ENCODE measurements at places on chromosomes 11 and 22.

DNA sequence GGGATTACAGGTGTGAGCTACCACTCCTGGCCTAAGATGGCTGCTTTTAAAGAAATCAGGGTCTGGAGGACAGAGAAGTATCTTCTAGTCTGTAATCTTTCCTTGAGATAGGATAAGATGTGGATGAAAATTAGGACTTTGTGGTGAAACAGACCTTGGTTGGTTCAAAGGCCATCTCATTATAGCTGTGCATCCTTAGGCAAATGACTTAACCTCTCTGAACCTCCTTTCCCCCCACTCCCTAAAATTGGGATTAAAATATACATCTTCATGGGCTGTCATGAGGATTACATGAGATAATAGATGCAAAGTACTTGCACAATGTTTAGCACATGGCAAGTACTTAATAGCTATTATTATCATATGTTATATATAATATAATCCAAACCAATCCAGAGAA, 10.8 kb upstream of the E2F8 start:
- DNase-seq = no peak

GRCh38 chr11:75495749-75496304, 29.9 kb downstream of the GDPD5 start:
- DNase-seq = no peak

DNA sequence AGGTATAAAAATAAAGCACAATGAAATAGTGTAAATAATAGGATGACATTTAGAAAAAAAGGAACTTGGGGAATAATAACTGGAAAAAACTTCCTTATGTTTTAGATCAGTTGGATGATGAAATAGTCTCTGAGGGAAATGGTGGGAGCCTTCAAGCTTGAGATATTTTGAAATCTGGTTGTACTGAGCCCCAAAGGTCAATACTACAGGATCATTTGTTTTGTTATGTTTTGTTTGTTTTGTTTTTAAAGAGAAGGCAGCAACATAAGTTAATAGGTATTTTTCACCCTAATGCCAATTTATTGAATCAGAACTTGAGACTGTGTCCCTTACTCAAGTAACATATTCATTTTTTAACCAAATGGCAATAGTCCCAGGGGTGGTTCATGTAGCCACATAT, 393.1 kb downstream of the ETS1 start:
- DNase-seq = no peak

DNA sequence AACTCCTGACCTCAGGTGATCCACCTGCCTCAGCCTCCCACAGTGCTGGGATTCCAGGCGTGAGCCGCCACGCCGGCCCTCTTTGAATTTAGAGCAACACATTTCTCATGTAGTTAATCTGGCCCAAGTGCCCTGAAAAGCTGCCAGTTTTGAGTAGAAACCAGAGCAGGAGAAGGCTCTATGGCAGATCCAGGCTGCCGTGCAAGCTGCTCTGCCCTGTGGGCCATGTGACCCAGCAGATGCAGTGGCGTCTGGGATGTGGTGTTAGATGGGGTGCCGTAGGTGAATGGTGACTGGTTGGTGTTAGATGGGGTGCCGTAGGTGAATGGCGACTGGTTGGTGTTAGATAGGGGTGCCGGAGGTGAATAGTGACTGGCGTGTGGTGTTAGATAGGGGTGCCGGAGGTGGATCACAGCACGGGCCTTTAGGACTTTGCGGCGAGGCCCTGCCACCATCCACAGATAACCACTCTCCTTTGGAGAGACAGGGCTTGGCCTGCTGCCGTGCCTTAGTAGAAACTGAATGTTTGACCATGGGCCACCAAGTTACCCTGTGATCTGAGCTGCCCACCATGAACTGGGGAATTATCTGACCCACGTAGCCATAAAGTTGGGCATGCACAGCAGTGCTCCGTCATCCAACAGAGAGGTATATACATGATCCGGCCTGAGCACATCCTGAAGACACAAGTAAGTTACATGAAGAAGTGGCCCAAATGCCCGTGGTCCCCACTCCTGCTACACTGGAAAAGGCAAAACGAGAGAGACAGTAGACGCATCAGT, 32.7 kb downstream of the ASCL2 start:
- no peak for DNase-seq

DNA sequence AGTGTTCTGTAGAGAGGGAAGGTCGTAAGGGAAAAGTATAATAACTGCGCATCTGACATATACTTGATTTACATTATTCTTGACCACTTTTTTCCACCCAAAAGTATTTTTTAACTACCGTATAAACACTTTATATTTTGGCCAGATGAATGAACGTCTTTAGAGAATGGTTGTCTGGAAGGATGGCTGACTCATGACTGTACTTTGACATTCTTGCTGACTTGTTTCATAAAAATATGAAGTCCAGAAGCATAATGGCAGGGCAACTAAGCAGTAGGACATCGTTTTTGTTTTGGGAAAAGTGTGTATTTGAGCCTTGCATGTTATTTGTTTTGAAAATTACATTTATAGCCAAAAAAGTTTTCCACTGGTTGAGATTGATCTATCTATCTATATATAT, 110.0 kb downstream of the OSBP2 start:
- DNase-seq = no peak

DNA sequence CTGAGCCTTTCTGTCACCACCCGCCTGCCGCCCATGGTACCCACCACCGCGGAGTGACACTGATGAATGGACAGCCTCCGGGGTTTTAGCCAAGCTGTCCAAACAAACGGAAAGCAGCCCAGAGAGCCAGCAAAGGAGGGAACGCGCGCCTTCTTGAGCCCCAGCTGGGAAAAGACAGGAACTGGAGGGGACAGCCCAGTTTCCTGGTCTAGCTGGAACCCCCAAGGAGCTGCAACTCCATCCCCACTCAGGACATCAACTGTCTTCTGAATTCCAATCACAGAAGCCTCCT, 33.7 kb downstream of the SHISAL1 start:
- DNase-seq = no peak

DNA sequence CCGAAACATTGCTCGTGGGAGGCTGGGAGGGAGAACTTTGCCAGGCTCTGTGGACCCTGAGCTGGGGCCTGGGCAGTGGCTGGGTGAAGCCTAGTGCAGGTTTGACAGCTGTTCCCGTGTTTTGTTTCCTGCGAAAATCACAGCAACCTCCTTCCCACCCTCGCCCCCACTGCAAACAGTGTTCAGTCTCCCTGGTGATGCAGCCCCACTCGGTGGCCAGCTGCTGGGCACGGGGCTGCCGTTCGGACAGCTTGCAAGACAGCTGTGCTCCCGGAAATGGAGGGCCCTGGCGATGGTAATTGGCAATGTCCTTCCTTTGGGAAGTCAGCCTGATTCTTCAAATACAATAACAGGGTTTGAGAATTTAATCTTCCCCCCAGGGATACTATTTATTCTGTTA, 10.4 kb upstream of the GAL start:
- DNase-seq = no peak

DNA sequence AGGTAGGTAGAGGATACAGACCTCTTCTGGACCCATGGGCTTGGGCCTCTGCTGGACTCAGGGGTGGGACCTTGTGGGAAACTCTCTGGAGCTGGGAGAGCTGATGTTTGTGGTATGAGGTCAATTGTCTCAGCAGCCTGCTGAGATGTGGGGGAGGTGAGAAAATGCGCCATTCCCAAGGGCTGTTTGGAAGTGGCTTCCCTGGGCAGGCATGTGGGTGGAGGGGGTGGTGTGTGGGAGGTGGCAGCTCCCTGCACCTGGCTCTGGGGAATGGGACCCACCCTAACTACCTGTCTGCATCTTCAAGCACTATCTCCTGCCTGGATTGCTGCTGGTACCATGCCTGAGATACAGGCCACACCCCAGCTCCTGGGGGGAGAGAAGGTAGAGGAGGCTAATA, 97.4 kb upstream of the THY1 start:
- DNase-seq = no peak

- no peak for DNase-seq
Observed at GRCh38 chr22:41825376-41825775, 7.5 kb upstream of the SREBF2 start.

- DNase-seq = no peak
Observed at GRCh38 chr22:27709919-27710675, 91.5 kb downstream of the MN1 start.

GRCh38 chr11:89021339-89021738, 44.4 kb downstream of the GRM5 start:
- no peak for DNase-seq

DNA sequence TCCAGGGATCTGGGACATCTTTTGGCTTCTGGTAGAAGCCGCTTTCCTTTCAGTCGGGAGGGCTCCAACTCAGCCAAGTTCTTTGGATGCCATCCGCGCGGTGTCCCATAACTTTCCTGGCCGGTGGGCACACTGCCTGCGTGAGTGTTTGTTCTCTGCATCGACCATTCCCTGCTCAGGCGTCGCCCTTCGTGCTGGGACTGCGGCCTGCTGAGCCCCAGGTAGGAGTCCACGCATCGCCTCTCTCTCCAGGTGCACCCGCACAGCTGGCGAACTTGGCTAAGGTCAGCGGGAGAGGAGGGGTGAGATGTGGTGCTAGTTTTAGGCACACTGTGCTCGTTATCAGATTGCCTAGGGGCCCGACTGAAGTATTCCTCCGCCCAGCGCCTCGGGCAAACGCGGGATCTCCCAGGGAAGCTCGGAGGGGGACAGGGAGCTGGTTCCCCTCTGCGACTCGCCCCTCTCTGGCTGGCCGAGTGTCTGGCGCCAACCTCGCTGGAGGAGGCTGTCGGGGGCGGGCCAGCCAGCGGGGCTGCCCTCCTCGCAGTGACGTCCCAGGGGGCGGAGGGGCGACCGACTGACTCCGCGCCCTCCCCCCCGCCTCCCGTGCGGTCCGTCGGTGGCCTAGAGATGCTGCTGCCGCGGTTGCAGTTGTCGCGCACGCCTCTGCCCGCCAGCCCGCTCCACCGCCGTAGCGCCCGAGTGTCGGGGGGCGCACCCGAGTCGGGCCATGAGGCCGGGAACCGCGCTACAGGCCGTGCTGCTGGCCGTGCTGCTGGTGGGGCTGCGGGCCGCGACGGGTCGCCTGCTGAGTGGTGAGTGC, at the start of gene LAYN:
LAYN (plus strand) TSS at position 607 of the 823 bp plus-strand sequence; CDS start at position 731, 124 bp downstream.
- no peak for DNase-seq

DNA sequence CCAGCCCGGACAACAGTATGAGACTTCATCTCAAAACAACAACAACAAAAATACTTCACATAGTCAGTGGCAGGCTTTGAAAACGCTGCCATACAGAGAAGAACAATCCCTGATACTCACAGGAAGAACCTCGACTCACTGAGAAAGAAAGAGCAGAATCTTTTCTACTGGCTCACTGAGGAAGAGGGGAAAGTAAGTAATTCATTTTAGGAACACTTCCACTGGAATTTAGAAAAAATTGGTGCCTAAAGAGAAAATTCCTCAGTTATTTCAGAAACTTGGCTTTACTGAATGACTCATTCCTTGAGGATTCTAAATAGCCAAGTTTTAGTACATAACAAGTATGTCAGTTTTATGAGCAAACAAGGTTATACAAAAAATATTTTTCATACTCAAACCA, 12.3 kb downstream of the NARS2 start:
- no peak for DNase-seq

DNA sequence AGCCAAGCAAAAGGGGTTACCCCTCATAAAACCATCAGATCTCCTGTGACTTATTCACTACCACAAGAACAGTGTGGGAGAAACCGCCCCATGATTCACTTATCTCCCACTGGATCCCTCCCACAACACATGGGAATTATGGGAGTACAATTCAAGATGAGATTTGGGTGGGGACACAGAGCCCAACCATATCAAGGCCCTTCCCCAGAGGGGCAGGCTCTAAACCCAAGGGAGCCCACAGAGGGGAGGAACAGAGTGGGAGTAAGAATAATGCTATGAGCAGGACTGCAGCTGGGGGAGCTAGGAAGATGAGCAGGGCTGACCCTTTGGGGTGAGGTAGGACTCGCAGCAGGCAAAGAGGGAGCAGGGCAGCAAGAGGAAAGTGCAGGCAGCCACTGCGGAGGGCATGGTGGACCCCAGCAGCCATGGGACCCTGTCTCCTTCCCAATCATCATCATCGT, 59.3 kb downstream of the CD82 start:
- DNase-seq = no peak

GRCh38 chr22:29385748-29386147, 2.6 kb downstream of the AP1B1 start:
- no peak for DNase-seq

GRCh38 chr11:86800076-86800959, at the start of gene PRSS23:
PRSS23 (plus strand) TSS chr11:86800542; CDS start chr11:86807644, 7,102 bp downstream.
- DNase-seq = no peak

DNA sequence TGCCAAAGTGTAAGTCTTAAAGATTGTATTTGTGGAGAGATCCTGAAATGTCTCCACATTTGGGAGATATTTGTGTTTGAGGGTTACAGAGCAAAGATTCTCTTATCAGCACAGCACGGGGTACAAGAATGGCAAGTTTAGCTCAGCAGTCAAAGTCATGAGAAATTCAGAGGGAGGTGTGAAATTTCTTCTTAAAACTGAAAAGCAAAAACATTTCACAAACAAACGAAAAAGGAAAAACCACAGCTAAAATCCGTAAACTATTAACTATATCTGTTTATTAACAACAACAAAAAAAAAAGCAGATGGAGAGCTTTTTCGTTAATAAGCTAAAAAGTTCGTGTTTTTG, 40.9 kb upstream of the ETS1 start:
- DNase-seq = no peak

DNA sequence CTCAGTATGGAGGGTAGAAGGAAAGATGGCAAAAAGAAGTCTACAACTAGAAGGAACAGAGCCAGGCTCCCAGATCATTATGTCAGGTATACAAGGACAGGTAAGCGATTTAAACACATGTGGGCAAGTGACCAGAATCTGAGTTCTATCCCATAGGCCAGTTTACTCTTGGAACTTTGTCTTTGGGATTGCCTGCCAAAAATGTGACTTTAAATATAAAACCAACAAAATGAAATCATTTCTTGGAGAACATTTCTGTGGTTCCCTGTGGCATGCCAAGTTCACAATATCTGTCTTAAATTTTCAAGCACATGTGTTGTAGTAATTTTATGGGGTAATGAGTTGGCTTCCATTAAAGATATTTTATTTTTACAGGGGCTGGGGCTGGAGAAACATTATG, 141.0 kb downstream of the SLC17A6 start:
- no peak for DNase-seq

DNA sequence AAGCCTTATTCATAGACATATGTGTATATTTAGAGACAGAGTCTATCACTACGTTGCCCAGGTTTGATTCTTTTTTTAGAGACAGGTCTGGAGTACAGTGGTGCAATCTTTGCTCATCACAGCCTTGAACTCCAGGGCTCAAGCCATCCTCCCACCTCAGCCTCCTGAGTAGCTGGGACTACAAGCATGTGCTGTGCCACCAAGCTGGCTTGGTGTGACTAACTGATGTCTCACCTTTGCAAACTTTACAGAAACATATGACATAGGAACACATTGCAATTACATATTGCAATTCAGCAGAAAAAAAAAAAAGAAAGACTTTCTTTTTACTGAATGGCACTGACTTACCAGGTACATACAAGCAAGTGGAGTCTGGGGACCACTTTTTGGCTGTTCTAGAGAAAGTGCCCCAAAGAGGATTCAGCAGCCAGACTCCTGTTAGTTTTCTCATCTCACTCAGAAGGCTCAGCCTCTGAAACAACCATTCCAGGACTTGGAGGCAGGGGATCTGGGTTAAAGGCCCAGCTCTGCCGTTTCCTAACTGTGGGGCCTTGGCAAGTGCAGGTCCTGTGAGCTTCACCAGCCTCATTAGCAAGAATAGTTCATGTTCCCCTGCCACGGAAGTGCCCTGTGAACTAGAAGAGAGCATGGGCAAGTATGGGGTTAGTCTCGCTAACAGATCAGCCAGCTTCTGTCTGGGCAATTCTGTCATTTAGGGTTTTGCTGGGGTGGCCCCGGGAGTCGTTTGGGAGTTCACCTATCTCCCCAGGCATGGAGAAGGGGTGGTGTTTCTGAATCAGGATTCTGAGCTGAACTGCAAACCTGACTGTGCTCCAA, 11.3 kb upstream of the NFAM1 start:
- DNase-seq = peak; percentile 14
